ENCODE measurements at places on chromosomes 6 and 20. TPM values are rescaled to one million over a fixed set of nuclear protein-coding genes. Genes with fewer than 3 reads are reported as not detected.

DNA sequence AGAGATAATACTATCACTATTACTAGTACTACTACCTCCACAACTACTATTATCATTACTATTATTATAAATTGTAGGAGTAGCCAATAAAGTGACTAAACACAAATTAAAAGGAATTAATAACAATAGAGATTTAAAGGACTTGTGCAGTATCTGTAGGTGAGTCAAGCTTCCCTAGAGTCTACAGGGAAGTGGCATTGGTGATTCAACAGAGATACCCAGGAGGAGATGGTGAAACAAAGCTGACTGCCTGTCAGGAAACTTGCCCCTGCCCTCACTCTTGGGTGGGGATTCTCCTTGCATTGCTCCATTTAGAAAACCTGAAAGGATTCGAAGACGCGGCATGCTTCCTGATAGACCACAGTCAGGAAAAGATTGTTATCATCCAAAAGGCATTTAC is 23.3 kb upstream of the BCLAF1 start:
- peak; percentile 33 for DNase-seq

GRCh38 chr6:34583861-34584604 is 27.9 kb upstream of the SPDEF start:
- no peak for DNase-seq

- no peak for DNase-seq
Observed at GRCh38 chr6:81929828-81930227, 177.3 kb upstream of the TENT5A start.

GRCh38 chr6:54135665-54136369 is 24.6 kb downstream of the MLIP start:
- no peak for DNase-seq

GRCh38 chr6:31620586-31621319 is at the start of gene PRRC2A:
Gene PRRC2A (plus strand): TSS chr6:31620715. CDS start chr6:31622790, 2,075 bp downstream.
- DNase-seq = no peak

DNA sequence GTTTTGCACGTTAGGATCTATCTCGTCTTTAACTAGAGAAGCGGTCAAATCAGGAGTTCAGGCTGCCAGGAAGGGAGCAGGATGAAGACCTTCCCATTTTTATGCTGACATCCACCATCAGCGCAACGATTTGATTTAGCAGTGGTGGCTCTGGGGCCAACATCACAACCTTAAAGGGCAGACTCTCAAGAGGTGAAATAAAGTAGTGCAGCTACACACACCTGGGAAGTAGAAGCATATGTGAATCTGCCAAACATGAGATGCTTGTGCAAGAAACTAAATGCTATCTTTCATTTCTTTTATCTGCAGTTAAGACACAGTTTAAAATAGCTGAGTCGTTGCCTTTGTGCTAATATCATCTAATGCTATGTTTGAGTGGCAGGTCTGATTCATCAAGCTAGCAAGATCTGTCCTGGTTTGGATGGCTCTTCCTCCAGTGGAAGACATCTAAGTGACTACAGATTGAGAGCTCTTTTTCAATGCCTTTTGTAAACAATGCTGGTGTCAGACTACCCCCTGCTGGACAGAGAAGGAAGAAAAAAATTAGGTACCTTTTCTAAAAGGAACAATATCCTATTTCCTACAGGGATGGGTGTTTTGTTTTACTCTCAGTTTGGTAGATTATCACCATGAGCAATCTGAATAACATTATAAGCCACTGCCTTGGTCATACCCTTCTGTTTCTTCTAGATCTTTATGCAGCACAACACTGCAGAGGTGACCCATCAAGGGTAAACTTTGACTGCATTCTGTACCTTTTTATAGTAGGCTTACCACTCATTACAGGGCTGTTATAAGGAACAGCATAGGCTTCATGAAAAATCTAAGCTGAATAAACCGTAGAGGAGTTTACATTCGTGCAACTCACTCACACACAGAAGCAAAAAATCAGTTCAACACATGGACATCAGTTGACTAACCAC is 171.6 kb upstream of the FBXL4 start:
- DNase-seq = peak; percentile 55

GRCh38 chr20:25464501-25465242 is 57.2 kb downstream of the GINS1 start:
- no peak for DNase-seq

The LY6G6F gene
- not detected for total RNA-seq

GRCh38 chr6:38355519-38355918 is 284.2 kb downstream of the BTBD9 start:
- DNase-seq = no peak

GRCh38 chr6:118316796-118317384 is 231.2 kb upstream of the PLN start:
- no peak for DNase-seq

GRCh38 chr20:17856837-17857605 is 111.6 kb downstream of the SNX5 start:
- peak; percentile 17 for DNase-seq

DNA sequence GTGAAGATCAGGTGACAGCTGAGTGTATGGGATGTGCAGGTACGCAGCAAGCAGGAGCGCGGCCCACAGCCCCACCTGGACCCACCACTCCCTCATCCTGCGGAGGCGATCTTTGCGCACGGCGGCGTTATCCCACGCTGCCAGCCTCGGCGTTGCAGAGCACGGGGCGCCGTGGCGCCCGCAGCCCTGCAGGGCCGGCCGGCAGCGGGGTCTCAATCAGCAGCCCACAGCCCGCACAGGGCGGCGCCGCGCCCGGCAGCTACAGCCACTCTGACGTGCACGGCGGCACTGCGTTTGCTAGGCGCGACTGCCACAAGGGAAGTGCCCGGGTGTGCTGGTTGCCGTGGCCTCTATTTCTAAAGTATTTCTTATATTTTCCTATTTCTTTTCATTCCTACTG is 46.9 kb downstream of the LAMA2 start:
- no peak for DNase-seq

DNA sequence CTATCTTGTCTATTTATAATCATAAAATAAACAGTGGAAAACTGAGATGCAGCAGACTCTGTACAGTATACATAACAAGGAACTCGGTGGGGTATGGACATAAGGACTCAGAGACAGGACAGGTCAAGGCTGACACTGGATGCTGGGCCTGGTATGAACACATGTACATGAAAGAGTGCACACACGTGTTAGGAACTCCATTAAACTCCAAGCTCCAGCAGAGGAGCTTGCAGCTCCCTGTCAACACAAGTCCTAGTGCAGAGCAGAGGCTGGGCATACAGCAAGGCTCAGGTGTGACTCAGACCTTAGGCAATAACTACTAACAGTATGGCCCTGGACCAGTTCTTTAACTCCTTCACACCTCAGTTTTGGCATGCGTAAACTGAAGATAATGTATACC is 17.1 kb downstream of the NAPB start:
- peak; percentile 59 for DNase-seq

DNA sequence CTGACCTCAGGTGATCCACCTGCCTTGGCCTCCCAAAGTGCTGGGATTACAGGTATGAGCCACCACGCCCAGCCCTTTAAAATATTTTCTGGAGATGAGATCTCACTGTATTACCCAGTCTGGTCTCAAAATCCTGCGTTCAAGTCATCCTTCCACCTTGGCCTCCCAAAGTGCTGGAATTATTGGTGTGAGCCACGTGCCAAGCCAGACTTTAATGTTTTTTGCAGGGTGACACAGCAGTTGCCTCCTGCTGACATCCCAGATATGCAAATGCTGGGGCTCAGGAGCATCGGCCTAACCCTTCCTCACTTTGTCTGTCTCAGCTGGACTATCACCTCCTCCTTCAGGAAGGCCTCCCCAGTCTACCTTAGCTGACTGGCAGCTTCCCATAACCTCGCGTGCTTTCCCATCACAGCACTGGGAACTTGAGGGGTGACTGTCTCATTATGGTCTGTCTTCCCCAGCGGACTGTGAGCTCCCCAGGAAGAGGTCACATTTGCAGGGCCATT is 14.3 kb upstream of the ID1 start:
- no peak for DNase-seq

DNA sequence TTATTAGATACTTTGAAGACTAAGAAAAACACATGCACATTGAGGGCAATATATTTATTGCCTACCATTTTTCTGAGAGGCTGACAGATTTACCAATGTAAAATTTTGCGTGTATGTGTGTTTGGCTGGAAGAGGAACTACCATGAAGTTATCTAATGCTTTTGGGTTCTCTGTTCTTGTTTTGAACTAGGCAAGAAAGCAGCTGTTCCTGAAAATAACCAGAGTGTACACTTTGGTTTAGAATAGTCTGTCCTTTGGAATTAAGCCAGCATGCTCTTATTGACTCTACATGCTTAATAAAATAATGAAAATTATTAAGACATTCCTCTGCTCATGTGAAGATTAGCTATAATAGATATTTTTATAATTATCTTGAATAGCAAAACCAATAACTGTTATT is 129.2 kb downstream of the MYB start:
- no peak for DNase-seq

All from foreskin keratinocyte (primary cell).